IPS DF 6.9 (cell line): ENCODE measurements at places on chromosomes 6 and 20.

DNA sequence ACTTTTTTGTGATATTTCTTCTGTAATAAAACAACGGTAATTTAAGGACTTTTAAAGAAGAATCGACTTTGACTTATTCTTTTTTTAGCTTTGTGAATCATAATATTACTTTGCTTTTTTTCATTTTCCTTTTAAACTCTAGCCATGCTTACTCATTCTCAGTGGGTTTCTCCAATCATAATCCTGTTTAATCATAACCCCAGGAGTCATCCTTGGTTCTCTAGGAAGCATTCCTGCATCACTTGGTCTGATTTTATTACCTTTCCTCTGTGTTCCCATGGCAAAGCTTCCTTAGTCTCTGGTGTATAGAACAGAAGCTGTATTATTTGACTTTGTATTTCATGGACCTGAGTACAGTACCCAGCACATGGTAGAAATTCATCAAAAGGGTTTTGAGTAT lies 223.5 kb downstream of the CDKAL1 start:
- DNase-seq: no peak

- DNase-seq: no peak
Measured at GRCh38 chr6:146974351-146974750, 229.9 kb upstream of the STXBP5 start.

DNA sequence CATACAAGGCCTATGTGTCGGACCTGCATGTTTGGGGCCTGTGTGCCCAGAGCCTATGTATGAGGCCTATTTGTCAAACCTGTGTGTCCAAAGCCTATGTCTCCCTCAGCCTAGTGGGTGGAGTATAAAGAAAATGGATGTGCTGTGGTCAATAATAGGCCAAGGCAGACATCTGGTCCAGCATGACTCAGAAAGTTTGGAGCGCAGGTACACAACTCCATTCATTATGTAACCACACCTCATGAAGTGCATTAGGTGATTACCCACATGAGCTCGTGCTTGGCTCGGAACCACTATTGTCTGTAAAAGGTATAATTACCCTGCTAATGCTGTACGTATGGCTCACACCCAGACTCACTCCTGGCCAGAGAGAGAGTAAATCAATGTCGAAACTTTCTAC lies 302.4 kb upstream of the POU3F2 start:
- DNase-seq: no peak

- no peak for DNase-seq
Measured at GRCh38 chr20:17391127-17391771, 139.9 kb downstream of the BFSP1 start.
